Mesenteric fat pad (tissue), 1 donor: ENCODE measurements at places on chromosomes 2 and 18. TPM values are rescaled to one million over a fixed set of nuclear protein-coding genes. Genes with fewer than 3 reads are reported as not detected.
A peak's percentile ranks its signal among the peaks of the same experiment; 100 is the strongest.

WIPF1 gene
- total RNA-seq, result 84.0 TPM

UGT1A6 gene
- total RNA-seq, result not detected

HOXD13 gene
- 1.1 TPM for total RNA-seq

CREG2 gene
- total RNA-seq, result not detected

FNDC4 gene
- total RNA-seq, result 136 TPM

CXCR4 gene
- 13.2 TPM for total RNA-seq

HOXD1 gene
- 1.1 TPM for total RNA-seq

DNA sequence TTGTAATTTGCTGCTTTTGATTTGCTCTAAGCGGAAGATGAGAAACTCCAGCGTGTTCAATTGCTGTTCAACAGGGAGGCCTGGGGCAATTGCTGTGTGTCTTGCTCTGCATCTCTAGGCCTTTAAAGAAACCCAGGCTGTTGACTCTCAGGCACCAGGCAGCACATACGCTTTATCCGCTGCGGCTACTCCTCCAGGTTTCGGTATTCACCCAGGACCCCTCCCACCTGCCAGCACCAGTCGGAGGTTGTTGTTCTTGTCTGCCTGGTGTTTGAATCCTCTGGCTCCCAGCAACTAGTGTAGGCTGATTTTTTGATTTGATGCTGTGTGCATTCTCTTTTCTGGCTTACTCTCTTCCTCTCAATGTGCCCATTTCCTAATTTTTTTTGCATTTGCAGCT, 383.1 kb downstream of the TSN start:
- DNase-seq, result no peak

GRCh38 chr2:188727846-188728245, 246.3 kb upstream of the COL3A1 start:
- DNase-seq, result no peak

- no peak for DNase-seq
Observed at GRCh38 chr2:235244255-235245220, 249.3 kb upstream of the AGAP1 start.

DNA sequence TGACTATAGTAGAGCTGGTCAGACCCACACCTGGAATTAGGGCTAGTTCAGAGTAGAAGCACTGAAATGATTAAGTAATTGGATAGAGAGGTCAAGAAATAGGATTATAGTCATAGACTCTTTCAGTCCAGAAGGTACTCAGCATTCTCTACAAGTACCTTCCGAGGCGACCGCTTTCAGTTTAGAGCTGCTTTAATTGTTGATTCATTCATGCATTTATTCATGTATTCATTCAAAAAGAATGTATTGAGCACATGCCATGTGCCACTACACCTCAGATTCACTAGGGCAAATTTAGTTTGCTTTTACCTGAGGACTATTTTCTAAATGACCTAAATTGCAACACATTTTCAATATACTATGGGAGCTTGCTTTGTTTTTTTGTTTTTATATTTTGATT, 48.7 kb downstream of the CRIM1 start:
- no peak for DNase-seq

- no peak for DNase-seq
Observed at GRCh38 chr2:69619725-69620124, 23.8 kb downstream of the AAK1 start.

DNA sequence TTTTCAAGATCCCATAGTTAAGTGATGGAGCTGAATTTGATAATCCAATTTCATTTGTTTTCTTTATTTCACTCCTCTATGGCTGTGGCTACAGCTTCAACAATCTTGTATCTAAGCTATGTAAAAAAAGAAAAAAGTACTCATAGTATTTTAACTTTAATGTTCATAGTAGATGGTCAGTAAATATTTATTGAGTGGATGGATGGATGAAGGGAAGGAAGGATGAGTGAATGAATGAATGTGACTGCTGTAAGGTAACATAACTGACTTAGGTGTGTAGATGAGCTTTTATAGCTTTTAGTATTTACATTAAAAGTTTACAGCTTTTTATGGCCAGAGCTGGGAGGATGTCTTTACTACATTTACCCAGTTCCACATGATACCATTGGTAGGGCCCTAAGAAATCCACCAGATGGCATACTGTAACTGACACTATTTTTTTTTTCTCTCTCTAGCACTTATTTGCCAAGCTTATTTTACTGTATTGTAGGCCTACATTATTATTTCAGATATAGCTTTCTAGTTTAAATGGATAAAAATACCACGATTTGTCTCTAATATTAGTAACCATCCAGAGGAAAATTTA, 13.4 kb upstream of the HRH4 start:
- DNase-seq, result no peak

DNA sequence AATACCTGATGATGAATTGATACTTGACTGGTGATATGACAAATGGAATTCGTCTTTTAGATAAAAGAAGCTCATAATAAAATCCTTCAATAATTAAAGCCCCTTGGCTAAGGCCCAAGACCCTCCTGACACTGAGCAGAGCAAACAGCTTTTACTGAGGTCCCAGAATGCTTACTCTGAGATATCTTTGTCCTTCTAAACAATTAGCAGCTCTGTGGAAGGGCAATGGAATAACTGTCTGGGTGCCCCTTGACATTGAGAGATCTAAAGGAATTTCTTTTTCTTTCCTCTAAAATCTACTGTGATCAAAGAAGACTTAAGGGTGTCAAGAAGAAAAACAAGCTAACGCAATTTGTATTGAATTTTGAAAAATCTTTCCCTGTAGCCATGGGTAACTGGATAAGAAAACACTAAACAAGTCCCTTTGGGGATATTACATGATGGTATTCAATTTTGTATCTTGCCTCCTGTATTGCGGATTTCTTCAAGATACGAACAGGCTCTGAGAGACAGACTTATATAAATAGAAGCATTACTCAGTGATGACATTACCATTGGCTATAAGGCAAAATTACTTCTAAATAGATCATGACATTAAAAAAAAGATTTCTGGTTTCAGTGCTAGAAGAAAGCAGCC, 128.8 kb downstream of the MREG start:
- DNase-seq, result no peak

DNA sequence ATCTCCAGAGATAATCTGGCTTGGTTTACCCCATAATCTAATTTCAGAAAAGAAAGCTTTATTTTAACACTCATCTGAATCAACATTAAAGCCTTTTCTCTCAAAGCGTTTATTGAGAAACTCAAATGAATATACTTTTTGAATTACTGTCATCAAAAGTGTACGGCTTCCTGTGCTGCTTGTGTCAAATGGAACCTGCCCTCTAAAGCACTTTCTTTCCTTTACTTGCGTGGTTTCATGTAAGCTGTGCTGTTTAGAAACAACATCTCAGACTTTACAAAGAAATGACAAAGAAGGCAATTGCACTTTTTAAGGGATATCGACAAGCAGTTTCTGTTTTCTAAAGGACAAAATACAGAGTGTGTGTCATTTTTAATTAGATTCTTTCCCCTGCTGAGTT, 35.1 kb downstream of the CYBRD1 start:
- no peak for DNase-seq

DNA sequence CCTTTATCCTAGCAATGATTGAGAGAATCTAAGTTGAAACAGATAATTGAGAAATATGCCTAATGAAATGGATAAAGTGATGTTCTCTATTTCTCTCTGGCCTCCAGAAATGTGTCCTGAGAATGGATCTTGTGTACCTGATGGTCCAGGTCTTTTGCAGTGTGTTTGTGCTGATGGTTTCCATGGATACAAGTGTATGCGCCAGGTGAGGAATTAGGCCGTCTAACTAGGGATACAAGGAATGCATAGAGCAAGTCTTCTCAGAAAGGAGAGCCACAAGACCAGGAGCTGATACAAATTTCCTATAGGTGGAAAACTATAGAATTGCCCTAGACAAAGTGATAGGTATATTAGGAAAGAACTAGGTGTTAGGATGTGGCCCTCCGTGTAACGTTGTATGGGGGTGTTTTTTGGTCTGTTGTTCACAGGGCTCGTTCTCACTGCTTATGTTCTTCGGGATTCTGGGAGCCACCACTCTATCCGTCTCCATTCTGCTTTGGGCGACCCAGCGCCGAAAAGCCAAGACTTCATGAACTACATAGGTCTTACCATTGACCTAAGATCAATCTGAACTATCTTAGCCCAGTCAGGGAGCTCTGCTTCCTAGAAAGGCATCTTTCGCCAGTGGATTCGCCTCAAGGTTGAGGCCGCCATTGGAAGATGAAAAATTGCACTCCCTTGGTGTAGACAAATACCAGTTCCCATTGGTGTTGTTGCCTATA, 592 bp upstream of the CAD start:
- DNase-seq, result peak; percentile 43

GRCh38 chr2:55482186-55482884, 37.2 kb upstream of the CFAP36 start:
- DNase-seq, result no peak

GRCh38 chr2:120919771-120920453, 184.2 kb downstream of the GLI2 start:
- DNase-seq, result no peak

DNA sequence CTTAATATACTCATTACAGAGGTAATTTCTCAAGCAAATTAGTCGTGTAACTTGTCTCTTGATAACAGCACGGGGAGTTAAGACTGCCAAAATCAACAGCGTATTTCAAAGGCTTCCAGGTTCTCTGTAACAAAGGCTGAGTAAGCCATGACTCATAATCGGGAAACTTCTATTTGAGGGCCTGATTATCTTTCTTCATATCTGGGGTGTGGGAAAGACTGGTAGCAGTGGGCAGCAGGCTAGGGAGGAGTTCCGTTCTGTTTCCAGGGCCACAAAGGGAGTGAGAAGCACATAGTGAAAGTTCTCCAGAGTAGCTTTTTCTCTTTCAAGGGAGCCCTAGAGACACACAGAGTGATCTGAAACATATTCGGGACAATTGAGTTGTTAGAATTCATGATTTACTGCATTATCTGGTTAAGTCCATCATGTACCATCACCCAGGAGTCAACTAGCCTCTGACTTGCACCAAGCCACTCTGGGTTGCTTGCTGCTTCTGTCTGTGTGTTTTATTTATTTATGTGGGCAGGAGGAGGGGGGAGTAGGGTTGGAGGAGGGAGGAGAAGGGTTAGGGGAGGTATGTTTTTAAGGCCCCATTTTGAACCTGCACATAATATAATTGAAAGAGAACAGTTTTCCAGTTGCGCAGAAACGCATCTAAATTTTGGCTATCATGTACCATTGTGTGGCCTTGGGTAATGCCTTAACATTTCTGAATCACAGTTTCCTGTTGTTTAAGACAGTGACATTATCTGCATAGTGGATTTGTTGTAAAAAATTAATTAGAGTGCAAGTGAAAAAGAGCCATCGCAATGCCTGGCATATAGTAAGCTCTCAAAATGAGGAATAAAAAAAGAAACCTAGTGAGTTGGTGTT, 80.5 kb upstream of the ITPRID2 start:
- no peak for DNase-seq

GRCh38 chr2:159168707-159169106, 117.8 kb downstream of the WDSUB1 start:
- no peak for DNase-seq

GRCh38 chr18:3388980-3389379, 61.0 kb upstream of the TGIF1 start:
- no peak for DNase-seq

GRCh38 chr2:109068811-109069210, 60.2 kb upstream of the SH3RF3 start:
- no peak for DNase-seq

GRCh38 chr2:111157798-111158197, 37.1 kb downstream of the BCL2L11 start:
- no peak for DNase-seq

DNA sequence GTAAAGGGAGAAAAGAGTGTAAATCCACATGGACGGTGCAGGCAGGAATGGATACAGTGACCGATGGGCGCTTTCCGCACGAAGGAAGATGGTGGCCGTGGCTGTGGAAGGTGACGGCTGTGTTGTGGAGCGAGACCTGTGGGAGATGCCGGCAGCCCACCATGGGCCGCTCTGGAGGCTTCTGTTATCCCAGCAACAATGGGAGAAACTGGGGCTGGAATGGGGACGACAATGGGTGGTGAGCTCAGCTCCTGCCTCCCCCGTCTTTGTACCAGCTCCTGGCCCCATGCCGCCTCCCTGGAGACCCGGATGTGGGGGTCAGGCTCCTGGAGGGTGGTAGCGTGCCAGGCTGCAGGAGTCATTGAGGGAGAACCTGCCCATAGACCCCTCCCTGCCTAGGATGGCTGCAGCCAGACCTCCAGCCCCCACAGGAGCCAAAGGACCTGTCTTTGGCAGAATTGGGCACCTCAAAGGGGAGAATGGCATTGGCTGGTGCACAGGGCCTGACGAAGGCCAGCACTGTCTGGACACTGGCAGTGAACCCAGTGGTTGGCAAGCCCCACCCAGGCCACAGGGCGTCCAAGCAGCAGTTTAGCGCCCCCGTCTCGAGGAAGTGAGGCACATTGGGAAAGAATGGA, 72.6 kb downstream of the SLC66A2 start:
- peak; percentile 72 for DNase-seq

DNA sequence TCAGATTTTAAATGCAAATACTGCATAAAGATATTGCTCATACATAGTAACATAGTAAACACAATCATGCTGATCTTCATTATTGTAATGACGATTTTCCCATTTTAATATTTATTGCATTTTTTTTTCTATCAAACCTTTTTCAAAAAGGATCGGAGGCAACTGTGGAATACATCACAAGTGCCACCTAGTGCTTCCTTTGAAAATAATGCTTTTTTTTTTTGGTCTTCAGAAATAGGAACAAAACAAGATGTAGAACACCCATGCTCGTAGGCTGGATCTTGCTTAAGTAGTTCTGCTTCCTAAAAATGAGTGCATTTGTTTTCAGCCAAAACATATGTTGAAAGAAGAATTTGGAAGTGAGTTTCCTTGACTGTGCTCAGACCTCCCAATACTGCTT, 35.7 kb upstream of the GPR155 start:
- DNase-seq, result no peak

DNA sequence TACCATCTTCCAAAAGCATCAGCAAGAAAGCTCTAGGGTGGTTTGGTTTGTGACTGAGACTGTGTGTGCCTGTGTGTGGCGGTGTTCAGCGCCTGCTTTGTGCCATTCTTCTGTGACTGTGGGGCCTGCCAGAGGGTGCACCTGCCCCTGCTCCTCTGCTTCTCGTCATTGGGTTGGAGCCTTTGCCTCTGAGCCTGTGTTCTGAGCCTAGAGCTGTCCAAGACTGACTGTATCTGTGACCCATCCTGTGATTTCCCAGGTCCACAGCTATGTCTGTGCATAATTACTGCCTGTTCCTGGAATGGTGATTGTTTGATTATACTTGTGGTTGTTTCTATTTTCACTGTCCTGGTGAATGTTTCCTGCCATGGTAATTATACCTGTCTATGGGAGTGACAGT, 57.1 kb upstream of the KLHL29 start:
- DNase-seq, result no peak
